NCI-H82 (cell line): ENCODE measurements at places on chromosomes 12 and 14.

- no peak for DNase-seq
Observed at GRCh38 chr12:67698672-67699581, 50.4 kb downstream of the DYRK2 start.

- no peak for DNase-seq
Observed at GRCh38 chr14:52391881-52392615, 77.9 kb downstream of the PTGER2 start.

- no peak for DNase-seq
Observed at GRCh38 chr12:65121956-65122469, 908 bp upstream of the WIF1 start.

DNA sequence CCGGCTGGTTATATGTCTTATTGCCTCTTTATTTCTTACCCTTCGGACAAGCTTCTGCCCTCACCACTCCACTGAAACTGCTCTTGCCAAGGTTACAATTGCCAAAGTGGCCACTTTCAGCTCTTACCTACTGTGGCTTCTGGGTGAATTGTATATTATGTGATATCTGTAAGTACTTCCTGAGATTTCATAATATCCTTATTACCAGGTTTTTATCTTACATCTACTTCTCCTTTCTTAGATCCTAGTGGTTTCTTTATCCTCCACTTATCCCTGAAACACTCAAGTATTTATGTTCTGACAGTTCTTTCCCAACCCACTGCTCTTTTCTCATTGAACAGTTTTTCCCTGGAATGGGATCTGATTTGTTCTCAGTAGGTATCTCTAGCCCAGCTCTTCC lies 10.5 kb downstream of the CELA1 start:
- DNase-seq = no peak

GRCh38 chr12:50786498-50787231 lies 22.8 kb downstream of the ATF1 start:
- DNase-seq = no peak

- DNase-seq = no peak
Observed at GRCh38 chr12:122841544-122842321, 6.5 kb downstream of the HIP1R start.
